ENCODE measurements at places on chromosomes 6 and 20. TPM values are rescaled to one million over a fixed set of nuclear protein-coding genes. Genes with fewer than 3 reads are reported as not detected.

The NOX3 gene
- total RNA-seq, result not detected

The PPP1R14C gene
- total RNA-seq, result not detected

The CAGE1 gene
- total RNA-seq, result not detected

The FUT9 gene
- not detected for total RNA-seq

The POU5F1 gene
- 0.59 TPM for total RNA-seq
